ENCODE measurements at places on chromosomes 6 and 20.

GRCh38 chr6:144447472-144447871, 162.3 kb downstream of the UTRN start:
- no peak for DNase-seq

- DNase-seq = no peak
Observed at GRCh38 chr6:55011034-55011433, 163.3 kb upstream of the HCRTR2 start.

GRCh38 chr6:74357321-74357720, 661.3 kb downstream of the CD109 start:
- DNase-seq = no peak

DNA sequence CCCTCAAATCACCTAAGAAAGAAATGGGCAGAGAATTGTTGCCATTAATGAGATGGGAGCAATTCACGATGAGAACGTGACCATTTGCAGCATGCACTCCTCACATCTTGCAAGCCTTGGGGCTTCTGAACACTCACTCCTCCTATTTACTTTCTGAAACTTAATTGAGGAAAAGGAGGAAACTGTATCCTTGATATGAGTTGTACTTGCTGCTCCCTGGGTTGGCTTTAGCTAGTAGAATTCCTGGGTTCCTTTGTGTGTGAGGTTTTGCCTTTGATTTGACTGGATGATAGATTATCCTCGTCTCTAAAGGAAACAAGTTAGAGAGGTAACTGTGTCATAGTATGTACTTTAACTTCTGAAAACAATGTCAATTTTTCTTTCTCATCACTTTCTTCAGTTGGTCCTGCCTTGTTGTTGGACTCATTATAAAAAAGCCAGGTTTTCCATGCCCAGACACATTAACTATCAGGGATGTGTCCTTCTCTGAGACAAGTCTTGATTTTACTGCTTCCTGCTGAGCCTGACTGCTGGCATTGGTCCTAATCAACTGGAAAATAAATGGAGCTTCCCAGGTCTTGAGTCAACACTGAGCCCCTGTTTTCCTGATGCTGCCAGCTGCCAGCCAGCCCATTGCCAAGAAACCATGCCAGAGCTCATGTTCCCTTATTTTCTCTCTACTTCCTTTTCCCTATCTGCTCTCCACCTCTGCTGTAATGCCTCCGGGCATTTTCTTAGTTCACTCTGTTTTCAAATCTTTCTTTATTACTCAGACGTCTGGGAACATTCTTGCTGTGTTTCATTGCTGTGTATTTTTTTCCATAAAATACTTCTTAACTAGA, 6.0 kb upstream of the MRAP2 start:
- DNase-seq = peak; percentile 11

- no peak for DNase-seq
Observed at GRCh38 chr6:90701146-90701781, 114.4 kb upstream of the MAP3K7 start.

- no peak for DNase-seq
Observed at GRCh38 chr20:32526541-32526940, 58.6 kb downstream of the NOL4L start.

DNA sequence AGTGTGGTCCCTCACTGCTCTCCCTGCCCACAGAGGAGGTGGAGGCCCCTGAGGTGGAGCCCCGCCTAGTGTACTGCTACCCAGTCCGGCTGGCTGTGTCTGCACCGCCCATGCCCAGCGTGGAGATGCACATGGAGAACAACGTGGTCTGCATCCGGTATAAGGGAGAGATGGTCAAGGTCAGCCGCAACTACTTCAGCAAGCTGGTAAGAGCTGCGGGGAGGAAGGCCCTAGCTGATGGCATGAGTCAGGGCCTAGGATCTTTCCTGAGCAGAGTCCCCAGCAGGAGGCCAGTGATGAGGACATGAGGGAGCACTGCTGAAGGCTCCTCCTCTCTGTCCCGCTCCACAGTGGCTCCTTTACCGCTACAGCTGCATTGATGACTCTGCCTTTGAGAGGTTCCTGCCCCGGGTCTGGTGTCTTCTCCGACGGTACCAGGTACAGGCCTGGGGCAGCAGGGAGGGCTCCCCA, 11.2 kb downstream of the PCIF1 start:
- no peak for DNase-seq

GRCh38 chr6:151475653-151476523, 17.9 kb upstream of the CCDC170 start:
- DNase-seq = peak; percentile 46

DNA sequence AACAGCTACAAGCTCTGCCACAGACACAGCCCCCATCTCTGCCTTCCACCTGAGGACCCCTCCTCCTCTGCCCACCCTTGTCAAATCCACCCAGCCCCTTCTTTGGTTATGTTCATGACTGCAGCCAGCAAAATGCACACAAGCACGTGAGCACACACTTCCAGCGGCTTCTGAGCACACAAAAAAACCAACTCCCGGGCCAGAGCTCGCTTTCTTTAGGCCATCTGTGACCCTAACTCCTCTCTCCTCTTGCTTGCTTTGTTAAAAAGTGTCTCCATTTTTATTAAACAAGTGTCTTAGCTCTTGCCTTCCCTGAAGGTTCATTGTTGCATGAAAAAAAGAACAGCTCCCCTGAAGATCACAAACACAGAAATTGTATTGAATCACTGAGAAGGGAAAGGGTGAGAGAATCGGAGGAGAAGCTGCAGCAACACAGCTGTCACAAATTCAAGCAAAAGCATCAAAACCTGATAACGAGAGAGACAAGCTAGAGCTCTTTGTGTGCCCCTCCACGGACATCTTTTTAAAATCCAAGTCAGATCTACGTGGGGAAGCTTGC, 142.1 kb downstream of the CD83 start:
- DNase-seq = no peak

DNA sequence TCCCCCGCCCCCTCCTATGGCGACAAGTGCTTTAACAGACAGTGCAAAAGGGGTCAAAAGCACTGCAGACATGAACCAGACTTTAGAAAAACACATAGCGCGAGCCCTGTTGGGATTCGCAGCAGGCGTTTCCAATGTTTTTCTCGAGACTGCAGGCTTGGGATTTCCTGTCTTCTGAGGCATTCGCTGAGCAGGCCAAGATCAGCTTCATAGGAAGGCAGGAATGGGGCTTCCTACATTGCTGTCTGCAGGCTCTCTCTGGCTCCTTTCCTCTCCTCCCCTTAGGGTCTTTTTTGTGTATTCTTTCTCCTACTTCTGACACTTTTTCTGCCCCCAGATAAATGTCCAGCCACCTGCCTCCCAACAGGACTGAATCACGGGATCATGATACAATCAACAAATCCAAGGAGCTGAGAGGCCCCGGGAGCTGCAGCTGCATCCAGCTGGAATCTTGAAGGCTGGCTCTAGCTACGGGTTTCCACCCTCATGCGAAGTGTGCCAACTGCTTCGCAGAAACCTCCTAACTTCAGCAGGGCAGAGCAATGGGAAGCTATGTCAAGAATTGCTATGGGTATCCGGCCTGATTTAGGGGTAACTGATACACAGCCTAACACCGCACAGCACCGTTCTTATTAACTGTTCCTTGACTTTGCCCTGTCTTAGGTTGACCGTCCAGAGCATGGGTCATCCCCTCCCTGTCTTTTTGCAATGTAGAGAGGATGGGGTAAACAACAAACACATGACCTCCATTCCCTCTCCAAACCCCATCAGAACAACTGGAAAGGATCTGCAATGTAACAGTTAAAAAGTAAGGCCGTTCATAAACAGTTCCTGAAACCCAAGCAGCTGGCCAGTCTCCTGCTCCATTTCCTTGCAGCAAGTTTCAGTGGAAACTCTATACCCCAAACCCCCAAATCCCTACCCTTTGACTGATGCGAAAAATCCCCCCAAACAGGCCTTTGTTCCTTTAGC, 31.5 kb downstream of the SNX5 start:
- DNase-seq = no peak

DNA sequence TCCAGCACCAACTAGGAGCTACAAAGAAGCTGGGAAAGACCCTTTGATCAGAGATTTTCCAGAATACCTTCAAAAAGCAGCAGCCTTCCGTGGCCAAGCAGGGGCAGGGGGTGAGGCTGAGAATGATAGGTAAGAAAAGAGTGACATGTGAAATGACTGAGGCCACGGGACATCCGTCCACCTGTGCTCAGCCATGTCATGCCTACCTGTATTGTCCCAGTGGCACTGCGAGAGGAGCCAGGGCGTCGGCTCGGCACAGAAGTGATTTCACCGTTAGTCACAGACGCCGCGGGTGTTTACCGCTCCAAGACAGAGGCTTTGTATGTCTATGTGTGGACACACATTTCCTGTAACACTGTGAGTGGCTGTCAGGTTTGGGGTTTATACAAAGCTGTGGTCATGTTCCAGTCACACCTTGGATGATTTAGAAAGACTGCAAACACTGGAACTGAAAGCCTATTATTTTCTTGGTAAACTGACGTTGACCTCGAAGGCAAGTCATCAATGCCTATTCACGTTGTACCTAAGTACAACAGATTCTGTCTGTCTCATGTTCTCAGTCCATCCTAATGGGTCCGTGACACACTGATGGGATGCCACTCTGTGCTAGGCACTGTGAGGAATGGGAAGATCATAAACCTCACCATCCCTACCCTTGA, 32.1 kb upstream of the JAG1 start:
- no peak for DNase-seq

DNA sequence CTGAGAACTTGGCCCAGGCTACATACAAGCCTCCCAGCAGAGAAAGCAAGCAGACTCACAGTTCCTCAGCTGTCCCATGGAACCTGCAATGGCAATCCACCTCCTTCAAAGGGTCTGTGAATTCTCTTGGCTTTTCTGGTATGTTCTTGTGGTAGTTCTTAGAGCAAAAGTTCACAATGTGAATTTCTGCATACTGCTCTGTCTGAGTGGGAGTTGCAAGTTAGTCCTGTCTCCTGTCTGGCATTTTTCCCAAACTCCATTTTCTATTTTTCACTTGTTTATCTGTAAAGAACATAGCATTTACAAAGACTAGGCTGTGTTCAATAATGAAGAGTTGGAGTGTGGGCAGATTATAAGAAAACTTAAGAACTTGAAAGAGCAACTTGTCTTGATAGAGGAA, 269.9 kb downstream of the BCKDHB start:
- no peak for DNase-seq

DNA sequence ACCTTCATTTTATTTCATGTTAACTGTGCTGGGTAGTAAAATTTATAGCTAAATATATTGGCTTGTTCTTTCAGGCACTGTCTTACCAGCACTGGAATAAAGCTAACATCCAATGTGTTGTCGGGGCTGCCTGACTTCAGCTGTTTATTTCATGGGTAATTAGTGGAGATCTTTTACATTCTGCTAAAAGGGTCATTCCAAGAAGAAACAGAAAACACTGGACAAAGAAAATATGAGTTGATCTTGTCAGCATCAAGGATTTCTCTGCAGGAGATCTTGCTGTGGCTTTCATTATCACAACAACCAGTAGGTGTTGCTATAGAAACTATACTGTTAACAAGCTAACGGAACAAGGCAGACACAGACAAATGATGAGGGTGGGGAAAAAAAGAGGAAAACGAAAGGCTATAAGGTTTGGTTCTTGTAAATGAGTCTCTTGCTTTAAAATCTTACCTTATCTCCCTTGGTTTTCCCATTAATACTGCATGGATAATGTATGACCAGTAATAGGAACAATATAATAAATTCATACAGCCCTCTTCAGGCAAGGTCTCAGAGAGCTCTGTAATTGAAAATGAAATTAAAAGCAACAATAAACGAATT, 206.8 kb downstream of the SIM1 start:
- peak; percentile 31 for DNase-seq

- peak; percentile 73 for DNase-seq
Observed at GRCh38 chr20:46261456-46262253, 46.6 kb downstream of the CDH22 start.

DNA sequence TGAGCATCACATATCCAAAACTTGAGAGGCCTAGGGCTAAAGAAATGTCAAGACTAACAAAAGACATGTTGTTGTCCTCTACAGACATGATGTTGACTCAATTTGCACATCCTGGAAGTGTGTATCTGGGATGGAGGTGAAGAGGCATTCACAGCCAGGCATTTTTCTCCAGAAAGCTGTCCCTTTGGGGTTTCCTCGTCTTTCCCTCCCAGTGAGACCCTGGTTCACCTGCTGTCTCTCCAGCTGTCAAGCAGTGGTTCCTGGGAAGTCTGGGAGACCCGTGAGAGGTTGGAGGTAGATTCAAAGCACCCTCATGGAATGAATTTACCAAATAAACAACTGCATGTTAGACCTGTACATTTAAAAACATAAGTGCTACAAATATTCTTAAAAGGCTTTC, 32.1 kb downstream of the BACH2 start:
- no peak for DNase-seq

- no peak for DNase-seq
Observed at GRCh38 chr20:12057778-12058177, 140.1 kb downstream of the BTBD3 start.

GRCh38 chr6:111668410-111668809, 62.7 kb upstream of the TRAF3IP2 start:
- DNase-seq = peak; percentile 56

DNA sequence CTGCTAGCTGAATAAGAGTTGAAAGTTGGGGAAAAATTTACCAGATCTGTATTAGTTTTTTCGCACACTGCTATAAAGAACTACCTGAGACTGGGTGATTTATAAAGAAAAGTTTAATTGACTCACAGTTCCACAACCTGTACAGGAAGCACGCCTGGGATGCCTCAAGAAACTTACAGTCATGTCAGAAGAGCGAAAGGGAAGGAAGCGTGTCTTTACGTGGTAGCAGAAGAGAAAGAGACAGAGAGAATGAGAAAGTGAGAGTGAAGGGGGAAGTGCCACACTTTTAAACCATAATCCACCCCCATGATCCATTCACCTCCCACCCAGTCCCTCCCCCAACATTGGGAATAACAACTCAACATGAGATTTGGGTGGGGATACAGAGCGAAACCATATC, 79.6 kb downstream of the KHDC1L start:
- DNase-seq = no peak

- no peak for DNase-seq
Observed at GRCh38 chr6:95767897-95768463, 190.6 kb downstream of the MANEA start.

DNA sequence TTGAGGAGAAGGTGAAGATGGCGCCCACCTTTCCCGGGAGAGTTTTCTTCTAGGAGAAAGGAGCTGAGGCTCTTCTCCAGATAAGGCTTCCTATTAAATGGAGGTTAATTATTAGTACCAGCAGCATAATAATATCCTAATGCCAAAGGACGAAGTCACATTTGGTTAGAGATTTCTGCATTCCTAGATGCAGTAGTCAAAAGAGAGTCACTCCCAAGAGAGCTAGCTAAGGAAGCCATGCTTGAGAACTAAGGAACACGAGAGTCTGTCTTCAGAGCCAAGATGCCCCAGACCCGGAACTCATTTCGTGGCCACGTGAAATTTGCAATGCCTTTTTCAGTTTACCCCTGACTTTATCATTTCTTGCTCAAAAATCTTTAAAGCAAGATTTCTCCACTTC, 132.7 kb downstream of the TSHZ2 start:
- no peak for DNase-seq

DNA sequence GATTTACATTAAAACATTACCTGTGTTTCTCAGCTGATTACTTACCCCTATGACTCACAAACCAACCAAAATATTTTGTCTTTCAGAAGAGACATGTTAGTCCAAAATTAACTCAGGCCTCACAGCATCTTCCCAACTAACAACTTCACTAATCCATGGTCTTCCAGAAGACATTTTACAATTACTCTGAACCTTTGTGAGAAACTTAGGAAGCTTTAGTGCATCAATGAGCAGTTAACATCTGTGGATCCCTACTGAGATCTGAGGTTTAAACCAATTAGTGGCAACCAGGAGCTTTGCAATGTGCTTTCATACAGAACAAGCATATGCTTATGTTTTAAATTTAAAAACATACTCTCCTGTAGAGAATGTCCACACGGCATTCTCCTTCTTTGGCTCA, 269.7 kb downstream of the UBE3D start:
- DNase-seq = no peak

Data from NCI-H1417 (cell line).